ENCODE measurements at places on chromosomes 6 and 20.

- DNase-seq: no peak
Measured at GRCh38 chr6:109295109-109295773, 87.0 kb downstream of the CD164 start.

DNA sequence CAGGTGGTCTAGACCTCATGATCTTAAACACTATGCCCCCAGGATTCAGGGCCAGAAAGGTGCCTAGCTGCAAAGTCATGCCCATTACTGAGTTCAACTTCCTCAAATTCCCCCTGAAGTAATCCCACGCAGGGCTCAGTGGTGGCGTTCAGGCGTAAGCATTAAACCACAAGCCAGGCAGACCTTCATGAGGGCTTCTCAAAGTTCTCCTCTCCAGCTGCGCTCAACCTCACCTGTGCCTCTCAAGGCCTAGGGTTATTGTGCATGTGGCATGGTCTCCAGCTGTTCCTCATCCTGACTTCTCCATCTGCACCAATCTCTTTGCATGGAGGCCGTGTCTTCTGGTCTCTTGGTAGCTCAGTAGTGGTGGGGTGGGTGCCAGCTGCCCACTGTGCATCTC is 113.6 kb downstream of the TSHZ2 start:
- no peak for DNase-seq

DNA sequence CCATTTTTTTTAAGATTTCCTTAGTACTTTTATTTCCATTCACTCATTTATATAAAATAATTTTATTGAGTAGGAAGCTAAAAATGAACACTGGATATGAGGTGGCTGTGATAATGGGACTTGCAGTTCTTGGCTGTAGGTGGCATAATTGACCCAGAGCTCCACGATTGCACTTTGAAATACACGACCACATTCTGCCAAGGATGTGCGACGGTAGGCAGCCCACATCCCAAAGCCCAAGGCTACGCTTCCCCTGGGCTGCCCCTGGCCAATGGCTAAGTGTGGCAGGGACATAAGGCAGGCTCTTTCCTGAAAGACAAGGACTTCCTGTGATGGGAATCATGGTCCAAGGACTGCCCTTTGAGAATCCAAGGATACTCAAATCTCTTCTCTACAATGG is 43.7 kb upstream of the ADTRP start:
- no peak for DNase-seq

GRCh38 chr6:117481926-117482239 is 591 bp upstream of the DCBLD1 start:
- DNase-seq: no peak

DNA sequence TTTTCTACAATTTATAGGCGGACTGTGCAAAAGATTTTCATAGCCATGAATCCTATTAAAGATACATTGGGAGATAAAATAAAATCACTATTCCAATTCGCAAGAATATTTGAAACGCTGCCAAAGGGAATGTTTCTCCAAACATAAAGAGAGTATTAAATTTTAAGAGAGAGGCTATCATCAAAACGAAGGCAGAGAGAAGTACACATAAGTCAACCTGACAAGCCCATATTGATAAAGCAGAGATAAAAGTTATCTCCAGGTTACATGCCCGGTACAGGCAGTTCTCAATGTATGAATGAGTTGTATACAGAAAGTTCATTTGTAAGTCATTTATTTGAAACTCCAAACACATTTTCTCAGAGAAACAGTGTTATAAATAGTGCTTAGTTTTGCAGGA is 193.1 kb downstream of the ATXN1 start:
- DNase-seq: no peak

- DNase-seq: no peak
Measured at GRCh38 chr20:20447196-20447595, 79.3 kb downstream of the INSM1 start.

DNA sequence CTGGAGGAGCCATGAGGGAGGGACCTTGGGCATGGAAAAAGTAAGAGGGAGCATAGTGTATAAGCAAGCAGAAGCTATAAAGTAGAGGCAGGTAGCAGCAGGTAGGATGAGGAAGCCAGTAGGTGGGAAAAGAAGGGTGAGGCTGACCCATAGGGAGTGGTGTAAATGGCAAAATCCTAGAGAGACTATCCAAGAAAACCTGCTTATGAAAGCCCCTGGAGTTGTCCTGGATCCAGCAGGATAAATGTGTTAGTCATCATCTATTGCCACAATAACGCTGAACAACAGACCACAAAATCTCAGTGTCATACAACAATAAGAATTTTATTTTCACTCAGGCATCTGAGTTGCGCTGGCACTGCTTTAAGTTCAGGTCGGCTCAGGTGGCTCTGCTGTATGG is 30.2 kb downstream of the CHD6 start:
- DNase-seq: no peak

GRCh38 chr6:127486934-127487333 is 27.7 kb upstream of the KIAA0408 start:
- no peak for DNase-seq

DNA sequence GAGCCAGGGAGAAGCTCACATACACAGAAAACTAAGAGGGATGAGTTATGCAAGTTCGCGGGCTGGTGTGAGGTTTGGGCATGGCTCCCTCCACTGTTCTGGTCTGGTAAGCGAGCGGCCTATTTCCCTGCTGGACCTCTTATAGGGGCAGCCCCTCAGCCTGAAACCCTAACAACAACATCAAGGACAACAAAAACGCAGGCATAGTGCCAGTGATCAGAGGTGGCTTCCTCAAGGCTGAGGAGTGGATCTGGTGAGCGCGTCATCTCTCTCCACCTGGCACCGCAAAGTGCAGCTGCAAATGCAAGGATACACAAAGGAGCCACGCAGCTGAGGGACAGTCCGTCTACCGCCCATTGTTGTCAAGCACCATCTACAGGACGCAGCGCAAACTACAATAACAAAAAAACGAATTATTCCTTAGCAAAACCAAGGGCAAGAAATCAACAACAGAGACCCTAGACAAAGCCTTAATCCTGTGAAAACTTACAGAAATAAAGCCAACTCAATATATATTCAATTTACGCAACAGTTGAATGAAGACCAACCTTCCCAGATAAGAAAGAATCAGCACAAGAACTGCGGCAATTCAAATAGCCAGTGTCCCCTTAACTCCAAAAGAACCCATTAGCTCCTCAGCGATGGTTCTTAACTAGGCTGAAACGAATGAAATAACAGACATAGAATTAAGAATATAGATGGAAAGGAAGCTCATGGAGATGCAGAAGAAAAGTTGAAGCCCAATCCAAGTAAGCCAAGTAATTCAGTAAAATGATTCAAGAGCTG is 9.2 kb upstream of the DEFB110 start:
- DNase-seq: no peak

DNA sequence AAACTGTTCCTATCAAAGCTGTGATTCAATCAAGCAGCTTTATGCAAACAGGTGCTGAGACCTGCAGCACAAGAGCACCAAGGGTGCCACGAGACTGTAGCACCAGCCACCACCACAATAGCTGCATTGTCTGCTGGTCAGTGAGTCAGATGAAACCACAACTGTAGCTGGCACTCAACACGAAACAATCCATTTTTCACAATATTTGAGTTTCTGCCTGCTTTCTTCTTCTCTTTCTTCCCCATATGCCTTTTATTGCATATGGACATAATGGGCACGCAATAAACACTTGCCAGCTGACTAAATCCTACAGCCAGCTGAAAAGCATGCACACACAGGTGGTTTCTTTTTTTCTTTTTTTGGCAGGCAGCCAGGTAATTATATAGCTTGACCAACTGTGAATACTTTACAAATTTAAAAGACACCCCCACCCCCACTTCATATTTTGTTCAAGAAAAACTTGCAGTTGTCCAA is 16.6 kb downstream of the SLC2A12 start:
- DNase-seq: no peak

DNA sequence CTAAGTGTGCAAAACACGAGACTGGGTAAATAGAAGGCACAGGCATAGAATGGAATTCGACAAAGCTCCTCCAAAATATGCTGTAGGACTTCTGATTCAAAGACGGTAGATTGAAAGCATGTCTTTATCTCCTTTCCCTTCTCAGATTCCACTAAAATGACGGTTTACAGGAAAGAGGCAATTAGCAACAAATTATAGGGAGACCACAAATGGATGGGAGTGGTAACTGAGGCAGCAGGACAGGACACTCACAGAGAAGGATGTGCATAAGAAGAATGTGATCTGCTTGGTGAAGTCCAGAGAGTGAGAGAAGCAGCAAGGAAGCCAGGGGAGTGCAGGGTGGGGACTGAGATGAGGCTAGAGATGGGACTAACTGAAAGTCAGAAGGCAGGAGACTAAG is 113.4 kb upstream of the MRPS10 start:
- no peak for DNase-seq

GRCh38 chr6:3251462-3252314 is 7.1 kb upstream of the PSMG4 start:
- peak; percentile 46 for DNase-seq

DNA sequence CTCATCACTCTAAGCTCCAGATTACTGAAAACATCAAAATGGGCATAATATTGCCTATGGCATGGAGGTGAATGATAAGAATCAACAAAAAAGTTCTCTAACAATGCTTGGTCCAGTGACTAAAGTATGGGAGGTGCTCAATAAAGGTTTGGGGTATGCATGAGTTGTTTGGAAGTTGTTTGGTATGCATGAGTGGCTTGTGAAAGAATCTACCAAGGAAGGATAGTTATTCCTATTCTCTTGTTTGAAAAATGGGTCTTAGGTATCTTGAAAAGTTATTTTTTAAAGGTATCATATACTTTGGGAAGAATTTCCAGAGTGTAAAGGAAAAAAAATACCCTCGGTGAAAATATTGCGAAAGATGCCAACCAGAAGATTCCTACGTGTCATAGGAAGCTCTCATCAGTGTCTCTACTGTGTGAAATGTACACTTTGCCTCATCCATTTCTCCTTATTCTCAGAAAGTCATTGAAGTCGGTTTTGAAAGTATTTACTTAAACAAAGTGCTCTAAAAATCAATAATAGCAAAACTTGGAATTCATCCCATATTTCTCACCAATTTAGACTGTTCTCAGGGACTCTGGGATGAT is 449.8 kb downstream of the ADGRB3 start:
- no peak for DNase-seq

GRCh38 chr20:20480689-20481088 is 112.8 kb downstream of the INSM1 start:
- DNase-seq: no peak

GRCh38 chr6:30885481-30885998 is 1.2 kb downstream of the DDR1 start:
- DNase-seq: no peak

GRCh38 chr6:135233686-135234491 is 52.8 kb downstream of the MYB start:
- DNase-seq: no peak

DNA sequence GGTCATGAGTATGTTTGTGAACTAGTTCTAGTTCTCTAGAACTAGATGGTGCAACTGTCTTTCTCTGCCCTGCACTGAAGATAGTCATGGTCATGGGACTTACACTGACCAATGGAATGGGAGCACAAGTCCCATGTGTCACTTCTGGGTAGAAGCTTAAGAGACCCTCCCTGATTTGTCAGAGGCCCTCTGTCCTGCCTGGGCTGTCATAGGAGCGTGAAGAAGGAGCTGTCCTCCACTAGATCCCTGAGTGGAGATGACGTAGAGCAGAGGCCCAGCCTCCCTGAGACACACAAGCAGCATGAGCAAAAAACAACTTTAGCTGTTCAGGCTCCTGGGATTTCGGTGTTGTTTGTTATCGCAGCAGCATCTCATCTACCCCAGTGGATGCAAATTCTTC is 514.5 kb downstream of the PREX1 start:
- DNase-seq: no peak

GRCh38 chr20:47406849-47407682 is 50.6 kb upstream of the ZMYND8 start:
- no peak for DNase-seq

Measured in KG1 (cell line).